ENCODE measurements at places on chromosomes 2 and 18. TPM values are rescaled to one million over a fixed set of nuclear protein-coding genes. Genes with fewer than 3 reads are reported as not detected.

DNA sequence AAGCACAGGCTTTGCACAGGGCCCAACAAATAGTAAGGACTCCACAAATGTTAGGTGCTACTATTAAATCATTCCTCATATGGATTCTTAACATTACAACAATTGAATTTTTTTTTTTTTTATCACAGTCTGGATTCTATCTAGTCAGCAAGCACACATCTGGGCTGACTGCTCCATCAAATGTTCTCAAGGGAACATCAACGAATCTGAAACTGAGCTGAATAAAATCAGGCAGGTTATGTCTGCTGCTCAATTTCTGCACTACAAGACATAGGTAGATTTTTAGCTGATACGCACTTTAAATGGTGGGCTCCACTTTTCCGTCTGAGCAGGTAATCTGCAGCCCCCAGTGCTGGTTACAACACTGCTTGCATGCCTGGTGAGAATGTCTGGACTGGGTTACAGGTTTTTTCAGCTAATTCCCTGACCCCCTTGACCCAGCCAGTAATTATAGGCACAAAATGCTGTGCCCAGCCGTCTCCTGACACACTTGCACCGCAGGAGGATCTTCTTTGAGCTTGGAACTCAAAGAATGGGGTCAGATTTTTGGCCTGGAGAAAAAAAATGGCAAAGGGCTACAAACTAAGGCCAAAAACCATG, 44.6 kb downstream of the ADD2 start:
- DNase-seq: no peak

The SERPINB12 gene
- total RNA-seq: 2.6 TPM

The DSG2 gene
- total RNA-seq: 16.0 TPM

GRCh38 chr18:24239341-24239740, 100.5 kb downstream of the CABYR start:
- no peak for DNase-seq

The SERPINB11 gene
- total RNA-seq: not detected

DNA sequence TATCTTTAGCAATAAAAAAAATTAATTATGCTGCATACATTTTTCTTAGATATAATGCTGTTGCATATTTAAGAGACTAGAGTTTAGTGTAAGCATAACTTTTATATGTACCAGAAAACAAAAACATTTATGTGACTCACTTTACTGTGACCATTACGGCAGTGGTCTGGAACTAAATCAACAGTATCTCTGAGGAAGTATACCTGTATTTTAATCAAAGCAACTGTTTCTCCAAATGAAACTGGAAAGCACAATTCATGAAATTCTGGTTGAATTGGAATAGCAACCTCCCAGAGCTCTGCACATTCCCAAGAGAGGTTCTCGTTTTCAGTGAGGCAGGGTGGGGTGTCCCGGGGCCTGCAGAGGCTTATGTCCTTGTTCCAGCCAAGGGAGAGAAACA, 112.2 kb upstream of the TACR1 start:
- no peak for DNase-seq

- no peak for DNase-seq
These were observed 95.5 kb upstream of the ATG16L1 start for GRCh38 chr2:233156001-233156400.

GRCh38 chr2:233449081-233449901, 95.0 kb downstream of the DGKD start:
- DNase-seq: no peak

The ACTR2 gene
- total RNA-seq: 76.2 TPM

- no peak for DNase-seq
These were observed 50.0 kb upstream of the FAHD2A start for GRCh38 chr2:95352310-95353054.

DNA sequence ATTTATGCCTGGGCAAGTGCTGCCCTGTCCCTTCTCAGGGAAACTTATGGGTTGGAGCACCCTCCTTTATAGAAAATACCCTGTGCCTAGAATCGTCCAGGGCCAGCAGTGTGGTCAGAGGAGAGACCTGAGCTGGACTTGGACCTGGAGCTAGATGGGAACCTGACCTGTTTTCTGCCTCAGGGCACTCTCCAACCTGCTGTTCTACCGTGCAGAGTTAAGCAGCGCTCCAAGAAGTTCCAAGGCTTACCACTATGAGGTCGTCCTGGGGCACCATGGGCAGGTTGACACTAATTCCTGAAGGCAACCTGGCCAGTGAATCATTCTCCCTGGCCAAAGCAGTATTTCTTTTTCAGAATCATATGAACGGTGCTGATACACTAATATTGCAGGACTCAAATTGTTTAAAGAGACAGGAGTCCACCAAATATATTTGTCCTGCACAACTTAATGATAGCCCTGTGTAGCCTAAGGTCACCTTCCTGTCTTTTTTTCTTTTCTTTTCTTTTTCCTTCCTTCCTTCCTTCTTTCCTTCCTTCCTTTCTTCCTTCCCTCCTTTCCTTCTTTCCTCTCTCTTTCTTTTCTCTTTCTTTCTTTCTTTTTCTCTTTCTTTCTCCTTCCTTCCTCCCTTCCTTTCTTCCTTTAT, 455.4 kb upstream of the HNMT start:
- no peak for DNase-seq

GRCh38 chr2:174572556-174572955, 25.0 kb downstream of the WIPF1 start:
- no peak for DNase-seq

GRCh38 chr18:57429167-57430078, 5.8 kb upstream of the ONECUT2 start:
- no peak for DNase-seq

GRCh38 chr2:38747819-38748218, 3.3 kb downstream of the SRSF7 start:
- no peak for DNase-seq

The ADD2 gene
- 0.90 TPM for total RNA-seq

DNA sequence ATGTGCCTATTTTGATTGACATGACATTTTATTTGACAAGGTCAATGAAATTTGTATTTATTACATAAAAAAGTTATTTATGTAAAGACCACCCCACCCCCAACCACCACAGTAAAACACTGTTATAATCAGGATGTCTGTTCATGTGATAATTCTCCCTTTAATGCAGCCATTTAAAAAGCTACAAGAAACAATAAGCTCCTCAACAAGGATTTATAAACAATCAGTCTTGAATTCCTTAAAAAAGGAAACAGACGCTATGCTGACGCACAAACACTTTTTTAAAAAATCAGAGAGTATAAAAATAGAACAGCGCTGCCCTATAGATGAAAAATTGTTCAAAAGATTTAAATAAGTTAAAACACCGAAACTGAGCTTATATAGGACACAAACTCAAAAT, 102.2 kb downstream of the SOS1 start:
- DNase-seq: no peak

The AOX1 gene
- 0.42 TPM for total RNA-seq

DNA sequence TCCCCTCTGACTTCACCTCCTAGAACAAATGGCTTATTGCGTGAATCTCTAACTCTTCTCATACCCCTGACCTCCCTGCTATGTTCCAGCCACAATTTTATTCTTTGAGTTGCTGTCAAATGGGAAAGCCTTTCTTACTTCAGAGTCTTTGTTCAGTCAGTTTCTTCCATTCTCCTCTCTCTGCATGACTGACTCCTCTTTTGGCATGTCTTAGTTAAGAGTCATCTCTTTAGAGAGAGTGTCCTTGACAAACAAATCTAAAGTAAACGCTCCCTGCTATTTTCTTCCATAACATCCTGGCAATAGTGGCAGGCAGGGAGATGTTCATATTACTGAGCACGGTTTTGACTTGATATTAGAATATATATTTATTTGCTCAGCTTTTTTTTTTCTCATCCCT, 170.7 kb upstream of the ERBB4 start:
- no peak for DNase-seq

- DNase-seq: no peak
These were observed 18.1 kb upstream of the MAPRE3 start for GRCh38 chr2:26952374-26952773.

The KANSL1L gene
- 30.9 TPM for total RNA-seq
